H9 (cell line): ENCODE measurements at places on chromosomes 16 and 17.
A peak's percentile ranks its signal among the peaks of the same experiment; 100 is the strongest.

DNA sequence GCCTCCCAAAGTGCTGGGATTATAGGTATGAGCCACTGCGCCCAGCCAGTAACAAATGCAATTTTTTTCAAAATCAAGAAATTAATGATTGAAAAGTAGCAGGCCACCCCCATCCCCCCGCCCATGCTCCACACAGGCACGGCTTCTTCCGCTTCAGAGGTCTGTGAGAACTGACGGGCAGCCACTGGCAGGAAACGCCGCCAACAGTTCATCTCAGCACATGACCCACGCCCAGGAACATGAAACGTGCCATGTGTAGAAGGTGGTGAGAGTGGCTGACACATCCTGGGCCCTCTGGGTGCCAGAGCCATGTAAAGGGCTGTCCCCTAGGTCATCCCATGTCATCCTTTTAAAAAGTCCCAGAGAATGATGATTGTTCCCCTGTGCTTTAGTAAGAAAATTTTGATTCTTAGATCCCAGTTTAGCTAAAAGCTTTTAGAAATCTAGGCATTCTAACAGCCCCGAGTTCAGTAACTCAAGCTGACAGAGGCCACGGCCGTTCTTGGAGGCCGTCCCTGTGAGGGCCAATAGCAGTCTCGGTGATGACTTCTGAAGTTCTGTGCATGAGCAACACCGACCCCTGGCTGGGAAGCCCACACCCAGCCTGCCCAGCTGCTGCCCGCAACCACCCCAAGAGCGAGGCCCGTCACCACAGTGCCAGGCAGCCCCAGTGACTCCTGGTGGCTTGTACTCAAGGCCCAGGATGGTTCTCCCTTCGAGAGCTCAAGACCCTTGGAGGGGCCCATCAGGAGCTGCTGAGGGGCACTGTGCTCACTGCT lies 52.1 kb downstream of the KLHDC4 start:
- no peak for DNase-seq

- peak; percentile 87 for DNase-seq
Observed at GRCh38 chr17:43917348-43918025, 10.2 kb upstream of the MPP2 start.

DNA sequence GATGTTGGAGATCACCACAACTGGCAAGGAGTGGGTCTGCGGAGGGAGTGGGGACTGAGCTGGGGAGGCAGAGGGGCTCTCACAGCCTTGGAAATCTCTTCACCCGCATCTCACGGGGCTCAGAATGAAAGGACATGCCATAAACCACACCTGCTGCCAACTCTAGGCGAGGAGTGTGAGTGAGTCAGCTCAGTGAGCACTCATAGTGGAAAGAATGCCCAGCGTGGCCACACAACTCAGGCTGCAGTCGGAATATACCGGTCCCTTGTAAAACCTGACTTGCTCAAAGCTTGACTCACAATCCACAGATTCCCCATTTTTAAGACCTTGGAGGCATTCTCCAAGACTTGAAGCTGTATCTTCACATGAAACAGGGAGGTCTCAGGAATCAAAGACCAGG lies 36.7 kb downstream of the STAT5A start:
- no peak for DNase-seq

DNA sequence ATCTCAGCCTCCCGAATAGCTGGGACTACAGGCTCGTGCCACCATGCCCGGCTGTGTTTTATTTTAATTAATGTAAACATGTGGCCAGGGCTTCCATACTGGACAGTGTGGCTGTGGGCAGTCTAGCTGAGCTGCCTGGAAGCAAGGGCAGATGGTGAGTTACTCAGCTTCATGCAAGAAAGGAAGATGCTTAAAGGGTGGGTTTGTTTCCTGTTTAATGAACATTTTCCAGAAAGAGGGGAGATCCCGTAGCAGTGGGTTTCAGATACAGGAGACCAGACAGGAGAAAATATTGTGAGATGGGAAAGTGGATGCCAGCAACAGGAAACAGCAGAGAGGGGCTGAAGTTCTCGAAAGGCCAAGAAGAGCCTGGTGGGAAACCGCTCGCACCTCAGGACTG lies 7.3 kb downstream of the MAPK8IP3 start:
- no peak for DNase-seq

DNA sequence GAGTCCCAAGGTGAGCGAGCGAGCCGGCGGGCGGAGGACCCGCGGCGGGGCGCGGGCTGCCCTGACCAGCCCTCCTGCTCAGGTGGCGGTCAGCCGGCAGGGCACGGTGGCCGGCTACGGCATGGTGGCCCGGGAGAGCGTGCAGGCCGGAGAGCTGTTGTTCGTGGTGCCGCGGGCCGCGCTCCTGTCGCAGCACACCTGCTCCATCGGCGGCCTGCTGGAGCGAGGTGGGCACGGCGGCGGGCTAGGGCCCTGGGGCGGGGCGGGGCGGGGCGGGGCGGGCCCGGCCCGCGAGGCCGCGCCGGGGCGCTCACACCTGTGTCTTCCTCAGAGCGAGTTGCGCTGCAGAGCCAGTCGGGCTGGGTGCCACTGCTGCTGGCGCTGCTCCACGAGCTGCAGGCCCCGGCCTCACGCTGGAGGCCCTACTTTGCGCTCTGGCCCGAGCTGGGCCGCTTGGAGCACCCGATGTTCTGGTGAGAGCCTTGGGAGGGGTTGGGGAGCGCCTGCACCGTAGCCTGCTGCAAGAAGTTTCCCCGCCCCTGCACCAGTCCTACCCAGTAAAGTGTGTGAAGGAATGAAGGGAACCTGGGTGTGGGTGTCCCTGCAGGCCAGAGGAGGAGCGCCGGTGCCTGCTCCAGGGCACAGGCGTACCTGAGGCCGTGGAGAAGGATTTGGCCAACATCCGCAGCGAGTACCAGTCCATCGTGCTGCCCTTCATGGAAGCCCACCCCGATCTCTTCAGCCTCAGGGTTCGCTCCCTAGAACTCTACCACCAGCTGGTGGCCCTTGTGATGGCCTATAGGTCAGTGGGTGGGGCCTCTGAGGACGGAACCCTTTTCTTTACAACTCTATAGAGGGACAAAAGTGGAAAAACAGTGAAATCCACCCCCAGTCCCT lies 802 bp downstream of the SETD6 start:
- peak; percentile 74 for DNase-seq

- DNase-seq: no peak
Observed at GRCh38 chr16:73125850-73126524, 78.1 kb upstream of the ZFHX3 start.

DNA sequence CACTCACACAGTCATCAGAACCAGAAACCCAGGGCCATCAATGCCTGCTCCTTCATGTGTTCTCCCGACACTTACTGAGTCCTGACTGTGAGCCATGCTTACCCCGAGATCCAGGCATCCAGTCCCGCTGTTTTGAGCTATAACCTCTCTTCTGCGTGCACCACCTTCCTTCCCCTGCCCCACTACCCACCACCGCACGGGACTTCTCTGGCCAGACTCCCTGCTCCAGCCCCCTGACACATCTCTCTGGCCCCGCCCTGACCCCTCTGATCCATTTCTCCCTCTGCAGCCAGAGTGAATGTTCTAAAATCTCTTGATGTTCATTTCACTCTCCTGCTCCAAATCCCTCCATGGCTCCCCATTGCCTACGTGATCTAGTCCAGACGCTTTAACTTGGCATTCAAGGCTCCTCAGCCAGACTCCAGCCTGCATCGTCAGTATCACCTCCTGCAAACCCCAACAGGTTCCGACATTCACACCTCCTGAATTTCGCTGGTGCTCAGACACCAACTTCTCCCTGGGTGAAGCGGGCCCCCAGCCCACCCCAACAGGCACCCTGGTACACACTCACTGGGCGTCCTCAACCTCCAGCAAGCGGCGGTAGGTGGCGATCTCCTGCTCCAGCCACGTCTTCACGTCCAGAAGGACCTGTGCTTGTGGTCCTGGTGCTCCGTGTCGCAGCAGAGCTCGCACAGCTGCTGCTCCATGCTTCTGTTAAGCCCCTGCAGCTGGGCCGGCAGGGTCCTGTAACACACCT lies 3.1 kb upstream of the KRT17 start:
- DNase-seq: peak; percentile 73

GRCh38 chr17:17180741-17181525 lies 25.2 kb downstream of the PLD6 start:
- no peak for DNase-seq

- no peak for DNase-seq
Observed at GRCh38 chr17:42270596-42270995, 5.6 kb downstream of the STAT5B start.

DNA sequence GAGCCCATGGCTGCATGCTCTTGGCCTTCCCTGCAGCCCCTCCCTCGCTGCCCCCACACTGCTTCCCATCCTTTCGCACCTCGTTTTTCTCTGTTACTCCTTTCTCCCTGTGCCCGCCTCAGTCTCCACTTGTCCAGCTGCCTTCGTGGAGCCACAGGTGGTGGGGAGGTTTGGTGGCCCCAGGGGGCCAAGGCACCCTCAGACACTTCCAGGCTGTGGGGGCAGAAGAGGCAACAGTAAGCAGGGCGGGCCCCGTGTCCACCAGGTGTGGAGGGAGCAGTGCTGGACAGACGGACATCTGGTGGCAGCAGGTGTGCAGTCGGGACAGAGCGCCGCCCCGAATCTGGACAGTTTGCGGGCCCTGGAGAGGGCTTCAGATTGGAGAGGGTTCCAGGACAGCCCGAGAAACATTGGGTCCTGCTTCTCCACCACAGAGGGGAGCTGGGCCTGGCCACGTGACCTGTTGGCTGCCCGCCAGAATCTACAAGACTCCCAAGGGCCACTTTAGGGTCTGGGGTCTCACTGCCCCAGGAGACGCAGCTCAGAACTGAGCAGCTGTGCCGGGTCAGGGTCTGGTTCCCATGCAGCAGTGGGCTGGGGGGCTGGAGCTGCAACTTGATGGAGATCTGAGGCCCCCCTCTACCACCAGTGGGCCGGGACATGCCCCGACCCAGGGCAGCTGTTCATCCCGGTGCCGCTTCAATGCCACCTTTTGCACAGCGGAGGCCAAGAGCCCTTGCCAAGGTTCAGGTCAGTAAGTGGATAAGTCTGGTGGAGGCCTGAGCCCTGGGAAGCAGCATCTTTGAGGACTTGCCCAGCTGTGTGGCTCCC lies 22.8 kb downstream of the BAHCC1 start:
- no peak for DNase-seq

- no peak for DNase-seq
Observed at GRCh38 chr16:52770828-52771227, 223.9 kb upstream of the TOX3 start.

DNA sequence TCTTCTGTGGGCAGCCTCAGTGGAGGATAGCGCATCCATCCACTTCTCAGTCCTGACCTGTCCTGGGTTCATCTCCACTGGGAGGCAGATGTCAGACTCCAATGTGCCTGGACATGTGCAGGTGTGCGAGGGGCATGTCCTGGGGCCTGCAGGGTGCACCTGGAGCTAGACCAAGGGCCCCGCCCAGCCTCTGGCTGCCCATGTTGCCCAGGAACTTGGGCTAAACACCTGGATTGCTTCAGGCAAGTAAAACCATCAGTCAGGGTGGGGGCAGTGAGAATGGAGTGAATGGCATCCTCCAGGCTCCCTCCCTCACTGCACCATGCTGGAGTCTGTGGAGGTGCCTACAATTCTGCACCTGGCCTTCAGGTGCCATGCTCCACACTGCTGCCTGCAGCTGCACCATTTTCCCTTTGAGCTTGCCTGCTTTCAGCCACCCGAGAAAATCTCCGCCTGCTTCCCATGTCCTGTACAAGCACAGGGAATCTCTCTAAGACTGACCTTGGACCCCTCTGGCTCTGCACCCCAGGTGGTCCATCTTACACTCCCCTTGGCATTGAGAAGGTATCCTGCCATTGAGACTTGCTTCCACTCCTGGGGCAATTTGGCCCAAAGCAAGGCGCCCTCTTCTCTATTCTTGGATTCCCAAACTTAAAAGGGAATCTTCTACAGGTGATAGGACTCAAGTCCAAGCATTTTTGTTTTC lies 2.1 kb upstream of the MFSD6L start:
- DNase-seq: peak; percentile 31

DNA sequence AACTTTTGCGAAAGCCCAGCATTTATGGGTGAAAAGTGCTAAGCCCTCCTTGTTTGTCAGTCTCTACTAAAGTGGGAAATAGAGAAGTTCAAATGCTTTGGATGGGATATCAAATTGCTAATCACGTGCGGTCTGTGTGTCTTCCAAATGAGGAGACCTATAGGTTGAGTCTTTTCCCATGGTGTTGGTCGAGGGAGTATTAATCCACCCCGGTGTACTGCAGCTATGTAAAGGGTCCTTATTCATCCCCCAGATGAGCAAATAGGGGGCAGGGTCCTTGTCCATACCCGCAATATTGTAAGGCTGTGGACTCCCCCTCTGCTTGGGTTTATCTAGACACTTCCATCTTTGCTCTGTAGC lies 14.6 kb downstream of the KIAA0513 start:
- DNase-seq: no peak

GRCh38 chr16:51149251-51149661 lies 1.8 kb downstream of the SALL1 start:
- no peak for DNase-seq

GRCh38 chr16:46687486-46687885 lies 1.5 kb downstream of the VPS35 start:
- no peak for DNase-seq

GRCh38 chr17:42289611-42290181 lies 1.4 kb downstream of the STAT5A start:
- no peak for DNase-seq

GRCh38 chr17:81267390-81268067 lies 27.6 kb downstream of the SLC38A10 start:
- DNase-seq: no peak
